Testis (tissue), 5 donors: ENCODE measurements at places on chromosomes 5 and 9. TPM values are rescaled to one million over a fixed set of nuclear protein-coding genes. Genes with fewer than 3 reads are reported as not detected.

Gene PAX5
- 1.9 TPM for total RNA-seq

GRCh38 chr5:150113047-150113744 is 26.8 kb upstream of the CSF1R start:
- H3K36me3 ChIP-seq: no peaks in the 10 kb centered on the region
- peak; percentile 42 for DNase-seq
- no peaks in the 10 kb centered on the region for H3K27me3 ChIP-seq
- H3K27ac ChIP-seq: peak overlapping the region; percentile 74

DNA sequence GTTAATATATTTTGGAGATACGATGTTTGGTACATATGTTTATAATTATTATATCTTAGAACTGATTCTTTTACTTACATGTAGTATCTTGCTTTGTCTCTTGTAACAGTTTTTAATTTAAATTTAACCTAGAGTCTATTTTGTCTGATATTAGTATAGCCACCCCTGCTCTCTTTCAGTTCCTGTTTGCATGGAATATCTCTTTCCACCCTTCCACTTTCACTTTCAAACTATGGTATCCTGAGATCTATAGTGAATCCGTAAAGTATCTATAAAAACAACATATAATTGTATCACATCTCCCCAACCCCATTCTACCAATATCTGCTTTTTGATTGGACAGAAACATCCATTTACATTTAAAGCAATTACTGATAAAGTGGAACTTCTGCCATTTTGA is 7.2 kb downstream of the IRGM start:
- H3K27me3 ChIP-seq: no peaks in the 10 kb centered on the region
- no peak for DNase-seq
- no peaks in the 10 kb centered on the region for H3K36me3 ChIP-seq
- no peaks in the 10 kb centered on the region for H3K4me1 ChIP-seq
- no peak overlapping the region for H3K27ac ChIP-seq

DNA sequence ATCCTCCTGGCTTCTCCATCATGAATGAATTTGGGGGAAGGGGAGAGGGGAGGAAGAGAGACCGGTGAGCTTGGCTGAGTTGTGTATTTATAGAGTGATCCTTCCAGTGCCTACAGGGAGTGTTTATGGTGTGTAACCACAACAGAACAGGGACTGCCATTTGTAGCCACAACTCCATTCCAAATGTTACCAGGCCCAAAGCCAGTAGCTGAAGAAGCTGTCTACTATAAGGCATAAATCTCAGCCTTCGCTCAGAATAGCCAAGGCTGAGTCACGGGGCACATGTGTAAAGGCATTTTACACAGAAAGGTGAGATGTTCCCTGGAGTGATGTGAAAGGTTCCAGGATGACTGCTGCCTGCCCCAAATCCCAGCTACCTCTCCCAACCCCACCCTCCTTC is 2.5 kb downstream of the TMEM252 start:
- no peaks in the 10 kb centered on the region for H3K27me3 ChIP-seq
- H3K4me1 ChIP-seq: no peaks in the 10 kb centered on the region
- H3K36me3 ChIP-seq: no peaks in the 10 kb centered on the region
- H3K27ac ChIP-seq: no peak overlapping the region

DNA sequence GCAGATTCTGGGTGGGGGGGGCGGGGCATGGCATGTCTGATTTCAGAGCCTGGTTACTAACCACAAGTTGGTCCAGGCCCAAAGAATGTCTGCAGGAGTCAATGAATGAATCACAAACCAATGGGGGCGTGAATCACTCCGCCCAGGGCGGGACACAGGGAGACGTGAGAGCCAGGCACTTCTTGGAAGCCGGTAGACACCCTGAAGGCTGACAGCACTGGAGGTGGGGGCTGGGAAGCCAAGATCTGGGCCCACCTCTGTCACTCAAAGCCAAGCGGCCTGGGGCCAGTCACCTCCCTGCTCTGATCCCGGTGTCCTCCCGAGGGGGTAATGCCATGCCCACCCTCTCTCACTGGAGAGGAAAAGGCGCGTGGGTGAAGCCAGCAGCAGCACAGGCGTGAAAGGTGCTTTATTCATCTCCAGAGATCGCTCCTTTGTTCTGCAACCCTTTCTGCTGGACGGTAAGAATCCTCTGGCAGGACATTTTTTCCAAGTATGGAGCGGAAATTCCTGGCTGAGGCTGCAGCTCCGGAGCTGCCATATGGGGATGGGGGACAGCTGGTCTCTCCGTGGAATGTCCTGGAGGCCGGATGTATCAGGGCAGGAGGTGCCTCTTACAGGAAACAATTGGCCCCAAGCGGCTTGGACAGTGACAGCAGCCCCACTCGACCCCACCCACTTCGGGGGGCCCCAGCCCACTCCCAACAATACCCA is 85.0 kb downstream of the STK10 start:
- H3K27ac ChIP-seq: no peak overlapping the region
- H3K36me3 ChIP-seq: no peaks in the 10 kb centered on the region
- no peaks in the 10 kb centered on the region for H3K27me3 ChIP-seq
- H3K4me1 ChIP-seq: peaks cover 30% of the 10 kb centered on the region
- DNase-seq: peak; percentile 55

Gene PPP6C
- total RNA-seq: 40.5 TPM

- H3K27me3 ChIP-seq: no peaks in the 10 kb centered on the region
- H3K4me3 ChIP-seq: no peak overlapping the region
- no peak overlapping the region for H3K27ac ChIP-seq
- H3K4me1 ChIP-seq: no peaks in the 10 kb centered on the region
Measured at GRCh38 chr5:59146729-59147128, 563.9 kb downstream of the RAB3C start.

- H3K4me3 ChIP-seq: no peak overlapping the region
- H3K27ac ChIP-seq: no peak overlapping the region
- H3K4me1 ChIP-seq: no peaks in the 10 kb centered on the region
- H3K27me3 ChIP-seq: no peaks in the 10 kb centered on the region
- no peaks in the 10 kb centered on the region for H3K36me3 ChIP-seq
Measured at GRCh38 chr9:116697362-116697761, 10.3 kb downstream of the TRIM32 start.

Gene PAEP
- not detected for total RNA-seq

Gene FOXE1
- 1.9 TPM for total RNA-seq

- no peak overlapping the region for H3K4me3 ChIP-seq
- H3K27ac ChIP-seq: peak overlapping the region; percentile 95
- H3K27me3 ChIP-seq: no peaks in the 10 kb centered on the region
- peaks cover 42% of the 10 kb centered on the region for H3K4me1 ChIP-seq
- H3K36me3 ChIP-seq: no peaks in the 10 kb centered on the region
- DNase-seq: no peak
Measured at GRCh38 chr9:97559111-97559514, 57.6 kb downstream of the TMOD1 start.

- H3K27ac ChIP-seq: no peak overlapping the region
- no peaks in the 10 kb centered on the region for H3K36me3 ChIP-seq
- no peak for DNase-seq
- H3K27me3 ChIP-seq: no peaks in the 10 kb centered on the region
- no peaks in the 10 kb centered on the region for H3K4me1 ChIP-seq
Measured at GRCh38 chr5:22754155-22754554, 99.0 kb downstream of the CDH12 start.

DNA sequence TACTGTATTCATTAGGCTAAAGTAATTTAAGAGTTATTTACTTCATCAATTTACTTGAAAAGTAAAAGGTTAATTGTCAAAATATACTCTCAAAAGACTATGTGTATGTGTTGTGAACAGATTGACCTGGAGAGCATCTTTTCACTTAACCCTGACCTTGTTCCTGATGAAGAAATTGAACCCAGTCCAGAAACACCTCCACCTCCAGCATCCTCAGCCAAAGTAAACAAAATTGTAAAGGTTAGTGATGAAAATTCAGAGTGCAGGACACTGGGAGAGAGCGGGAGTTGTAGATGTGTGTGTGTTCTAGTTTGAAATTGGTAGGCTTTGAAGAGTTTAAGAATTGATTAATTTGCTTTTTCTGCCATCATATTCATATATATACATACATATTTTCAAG is 41.9 kb downstream of the KIF2A start:
- H3K4me3 ChIP-seq: no peak overlapping the region
- DNase-seq: no peak
- H3K27me3 ChIP-seq: no peaks in the 10 kb centered on the region
- H3K27ac ChIP-seq: no peak overlapping the region
- H3K36me3 ChIP-seq: no peaks in the 10 kb centered on the region
- no peaks in the 10 kb centered on the region for H3K4me1 ChIP-seq

- H3K27ac ChIP-seq: no peak overlapping the region
- no peak overlapping the region for H3K4me3 ChIP-seq
- DNase-seq: no peak
- H3K27me3 ChIP-seq: no peaks in the 10 kb centered on the region
- no peaks in the 10 kb centered on the region for H3K4me1 ChIP-seq
Measured at GRCh38 chr5:78887384-78888118, 97.6 kb downstream of the ARSB start.

DNA sequence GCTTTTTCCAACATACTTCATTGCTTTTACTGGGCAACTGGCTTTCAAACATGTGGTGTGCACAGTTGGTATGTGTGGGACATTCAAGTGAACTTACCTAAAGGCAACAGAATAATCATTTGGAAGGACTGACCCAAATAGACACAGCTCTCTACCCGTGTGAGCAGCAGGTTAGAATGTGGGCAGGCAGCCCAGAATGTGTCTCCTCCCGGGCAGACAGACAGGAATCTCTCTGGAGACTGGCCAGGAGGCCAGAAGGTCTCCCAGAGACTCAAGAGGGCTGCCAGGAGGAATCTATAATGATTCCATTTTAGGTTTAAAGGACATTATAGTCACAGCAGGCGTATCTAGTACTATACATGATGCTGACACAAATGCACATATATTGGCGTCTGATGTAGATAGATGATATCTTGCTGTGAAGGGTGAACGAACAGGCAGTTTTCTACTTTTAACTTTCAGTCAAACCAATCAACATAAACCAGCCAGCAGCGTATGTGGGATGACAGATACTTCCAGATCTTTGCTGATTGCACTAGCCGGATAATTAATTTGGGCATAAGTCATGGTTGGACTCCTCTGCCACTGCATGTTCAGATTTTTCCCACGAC is 297.4 kb upstream of the ZNF608 start:
- H3K4me1 ChIP-seq: peaks cover 3% of the 10 kb centered on the region
- H3K27ac ChIP-seq: no peak overlapping the region
- H3K27me3 ChIP-seq: no peaks in the 10 kb centered on the region
- no peaks in the 10 kb centered on the region for H3K36me3 ChIP-seq
- peak; percentile 80 for DNase-seq

Gene LHX3
- 0.55 TPM for total RNA-seq

- H3K4me1 ChIP-seq: no peaks in the 10 kb centered on the region
- DNase-seq: no peak
- H3K4me3 ChIP-seq: no peak overlapping the region
- no peaks in the 10 kb centered on the region for H3K27me3 ChIP-seq
- no peak overlapping the region for H3K27ac ChIP-seq
- no peaks in the 10 kb centered on the region for H3K36me3 ChIP-seq
Measured at GRCh38 chr5:133708331-133708850, 96.0 kb upstream of the FSTL4 start.

DNA sequence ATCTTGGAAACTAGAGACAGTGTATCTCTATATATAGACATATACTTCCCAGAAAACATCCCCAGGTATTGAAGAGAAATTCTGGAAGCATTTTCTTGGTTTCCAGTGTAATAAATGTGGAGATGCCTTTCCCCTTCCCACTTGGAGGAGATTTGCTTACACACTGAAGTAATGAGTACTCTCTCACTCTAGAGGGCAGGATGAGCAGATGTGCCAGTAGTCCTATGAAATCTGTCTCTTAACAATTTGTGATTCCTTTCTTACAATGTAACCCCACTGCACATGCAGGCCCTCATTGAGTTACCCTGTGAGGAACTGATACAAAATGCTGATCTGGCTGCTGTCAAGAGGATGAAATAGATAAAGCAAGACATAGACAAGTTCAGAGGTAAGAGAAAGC is 567.2 kb downstream of the SLCO4C1 start:
- peak; percentile 19 for DNase-seq
- H3K4me1 ChIP-seq: no peaks in the 10 kb centered on the region
- H3K27ac ChIP-seq: no peak overlapping the region
- no peaks in the 10 kb centered on the region for H3K36me3 ChIP-seq

Gene NDUFS6
- total RNA-seq: 58.7 TPM

- H3K4me1 ChIP-seq: peaks cover 4% of the 10 kb centered on the region
- no peak overlapping the region for H3K4me3 ChIP-seq
- H3K27ac ChIP-seq: no peak overlapping the region
- DNase-seq: no peak
- H3K36me3 ChIP-seq: no peaks in the 10 kb centered on the region
- no peaks in the 10 kb centered on the region for H3K27me3 ChIP-seq
Measured at GRCh38 chr9:106718936-106719335, 144.0 kb upstream of the ZNF462 start.

DNA sequence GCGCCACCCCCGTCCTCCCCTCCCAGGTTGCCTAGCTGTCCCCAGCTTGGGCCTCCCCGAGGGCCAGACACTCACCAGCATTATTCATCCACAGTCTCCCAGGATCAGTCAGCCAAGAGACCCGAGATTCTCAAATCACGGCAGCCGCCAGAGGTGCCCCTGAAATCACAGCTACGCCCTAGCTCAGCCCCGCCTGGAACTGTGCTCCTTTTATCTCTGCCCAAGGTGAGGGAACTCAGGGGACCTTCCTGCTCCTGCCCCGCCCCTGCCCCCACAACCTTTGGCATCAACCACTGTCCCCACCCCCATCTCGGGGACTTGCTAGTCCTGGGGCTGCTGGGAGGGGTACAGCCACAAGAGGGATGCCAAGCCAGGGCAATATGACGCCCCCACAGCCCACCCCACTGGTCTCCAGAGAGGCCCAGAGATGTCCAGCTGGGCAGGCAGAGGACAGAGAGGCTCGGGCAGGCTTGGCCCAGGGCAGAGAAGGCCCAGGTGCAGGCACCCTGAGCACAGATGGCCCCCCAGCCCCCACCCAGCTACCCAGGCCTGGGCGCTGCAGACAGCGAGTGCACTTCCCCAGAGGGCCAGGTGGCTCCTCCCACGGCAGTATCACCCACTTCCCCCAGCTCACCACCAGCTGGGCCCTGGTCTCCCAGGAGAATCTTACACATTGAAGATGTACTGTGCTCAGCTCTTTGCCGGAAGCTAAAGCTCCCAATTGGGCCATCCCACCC is at the start of gene FUT7:
FUT7 (minus strand) TSS at position 185 of the 737 bp plus-strand sequence; CDS start at position 88, 97 bp downstream.
- DNase-seq: no peak
- H3K4me3 ChIP-seq: no peak within 1 kb of the TSS
- H3K4me1 ChIP-seq: peaks cover 27% of the 10 kb centered on the region
- H3K36me3 ChIP-seq: no peaks in the 10 kb centered on the region
- no peaks in the 10 kb centered on the region for H3K27me3 ChIP-seq
- no peak within 1 kb of the TSS for H3K27ac ChIP-seq

Gene IL3
- not detected for total RNA-seq

- no peaks in the 10 kb centered on the region for H3K27me3 ChIP-seq
- no peak overlapping the region for H3K27ac ChIP-seq
- no peaks in the 10 kb centered on the region for H3K4me1 ChIP-seq
- no peak overlapping the region for H3K4me3 ChIP-seq
- no peaks in the 10 kb centered on the region for H3K36me3 ChIP-seq
Measured at GRCh38 chr5:52632281-52632680, 155.4 kb upstream of the ITGA1 start.

DNA sequence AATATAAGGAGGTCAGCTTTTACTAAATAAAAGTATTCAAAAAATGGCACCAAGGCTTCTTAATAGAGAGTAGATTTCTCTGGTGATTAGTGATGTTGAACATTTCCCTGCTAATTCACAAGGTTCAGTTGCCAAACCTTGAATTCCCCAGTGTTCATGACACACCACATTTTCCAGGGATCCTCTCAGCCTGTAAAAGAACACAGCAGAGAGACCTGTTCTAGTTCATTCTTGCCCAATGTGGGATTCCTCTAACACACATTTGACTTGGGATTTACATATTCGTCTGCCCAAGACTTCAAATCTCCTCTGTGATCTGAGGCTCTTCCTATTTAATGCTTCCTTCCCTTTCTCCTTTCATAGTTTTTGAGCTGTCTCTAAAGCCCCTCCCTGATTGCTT is 273.2 kb upstream of the CDH9 start:
- H3K27me3 ChIP-seq: no peaks in the 10 kb centered on the region
- no peak overlapping the region for H3K4me3 ChIP-seq
- H3K27ac ChIP-seq: no peak overlapping the region
- H3K36me3 ChIP-seq: no peaks in the 10 kb centered on the region
